ENCODE measurements at places on chromosomes 7 and 10.

DNA sequence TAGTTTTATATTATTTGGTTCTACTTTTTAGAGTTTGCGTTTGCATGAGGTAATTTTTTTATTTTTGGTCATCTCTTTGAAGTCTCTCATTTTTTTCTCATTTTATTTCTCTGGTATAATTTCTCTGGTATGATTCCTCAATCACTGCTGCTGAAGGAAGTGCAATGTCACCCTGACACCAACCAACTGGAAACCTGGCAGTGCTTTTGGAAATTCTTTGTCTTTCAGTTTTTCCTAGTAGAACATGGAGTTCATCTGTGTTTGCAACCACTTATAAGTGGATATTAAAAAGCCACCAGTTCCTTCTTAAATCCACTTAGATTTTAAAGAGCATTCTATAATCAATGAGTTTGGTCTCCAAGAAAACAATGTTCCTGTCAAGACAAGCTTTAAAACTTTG, 291.8 kb downstream of the PRKG1 start:
- DNase-seq, result no peak

- DNase-seq, result no peak
Measured at GRCh38 chr10:3409928-3410327, 237.3 kb upstream of the PITRM1 start.

- DNase-seq, result peak; percentile 75
Measured at GRCh38 chr7:36155811-36156361, 2.8 kb downstream of the EEPD1 start.

GRCh38 chr10:126073606-126074005, 177.2 kb downstream of the FANK1 start:
- DNase-seq, result no peak

GRCh38 chr7:5470816-5471215, 47.2 kb upstream of the TNRC18 start:
- no peak for DNase-seq

DNA sequence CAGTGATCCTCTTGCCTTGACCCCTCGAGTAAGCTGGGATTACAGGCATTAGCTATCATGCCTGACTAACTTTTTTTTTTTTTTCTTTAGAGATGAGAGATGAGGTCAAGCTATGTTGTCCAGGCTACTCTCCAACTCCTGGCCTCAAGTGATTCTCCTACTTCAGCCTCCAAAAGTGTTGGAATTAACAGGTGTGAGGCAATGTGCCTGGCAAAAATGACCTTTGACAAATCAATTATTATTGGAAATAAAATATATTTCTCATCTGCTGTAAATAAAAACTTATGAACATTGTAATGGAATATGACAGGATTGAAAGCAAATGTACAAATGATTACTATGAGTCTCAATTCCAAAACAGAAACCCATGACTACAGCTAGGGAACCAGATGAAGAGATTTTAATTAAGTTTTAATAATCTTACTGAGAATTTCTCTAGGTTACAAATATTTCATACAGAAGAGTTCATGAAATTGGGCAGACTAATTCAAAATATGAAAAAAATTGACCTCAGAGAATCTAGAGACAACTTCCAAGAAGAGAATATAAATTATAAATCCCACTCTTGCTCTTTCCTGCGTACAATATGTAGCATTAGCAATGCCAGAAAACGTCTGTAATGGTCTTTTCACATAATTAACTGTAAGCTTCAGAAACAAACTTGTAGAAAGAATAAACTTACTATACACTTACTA, 414.7 kb downstream of the DGKB start:
- no peak for DNase-seq

DNA sequence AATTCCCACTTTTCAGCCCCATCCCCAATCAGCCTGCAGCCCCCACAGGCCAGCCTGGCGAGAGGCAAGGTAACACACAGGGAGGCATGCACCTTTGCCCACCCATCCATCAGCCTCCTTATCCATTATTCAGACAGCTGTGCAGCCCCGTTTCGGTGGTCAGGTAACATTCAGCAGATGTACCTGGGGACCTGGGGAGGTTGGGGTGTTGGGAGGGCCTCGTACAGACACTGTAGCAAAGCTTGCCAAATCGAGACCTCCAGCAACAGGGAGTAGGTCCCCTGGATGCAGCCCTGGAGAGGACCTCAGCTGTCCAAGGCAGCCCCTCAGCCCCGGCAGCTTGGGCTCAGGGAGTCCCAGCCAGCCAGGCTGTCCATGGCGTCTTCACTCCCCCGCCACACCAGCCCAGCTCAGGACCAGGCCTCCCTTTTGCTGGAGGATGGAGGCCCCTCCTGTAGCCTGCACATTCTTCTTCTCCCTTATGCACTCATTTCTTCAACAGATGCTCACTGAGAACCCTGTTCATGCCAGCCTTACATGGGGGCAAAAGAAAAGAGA, 8.5 kb upstream of the DRGX start:
- DNase-seq, result no peak

DNA sequence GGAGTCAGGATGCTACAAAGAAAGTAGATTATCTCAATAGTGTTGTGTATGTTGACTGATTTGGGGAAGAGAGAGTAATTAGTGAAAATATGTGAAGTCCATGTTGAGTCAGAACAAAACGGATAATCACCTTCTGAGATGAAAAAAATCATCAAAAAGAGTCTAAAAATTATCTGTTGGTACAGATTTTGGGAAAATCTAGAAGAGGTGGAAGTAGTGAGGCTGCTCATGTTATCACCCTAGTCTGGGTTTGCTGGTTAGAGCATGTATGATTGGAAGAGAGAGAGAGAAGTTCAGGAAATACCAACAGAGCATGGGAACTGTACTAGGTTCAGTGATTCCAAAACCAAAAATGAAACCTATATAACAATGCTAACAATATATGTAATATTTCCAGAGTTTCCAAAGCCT, 12.3 kb downstream of the RPA3 start:
- no peak for DNase-seq

DNA sequence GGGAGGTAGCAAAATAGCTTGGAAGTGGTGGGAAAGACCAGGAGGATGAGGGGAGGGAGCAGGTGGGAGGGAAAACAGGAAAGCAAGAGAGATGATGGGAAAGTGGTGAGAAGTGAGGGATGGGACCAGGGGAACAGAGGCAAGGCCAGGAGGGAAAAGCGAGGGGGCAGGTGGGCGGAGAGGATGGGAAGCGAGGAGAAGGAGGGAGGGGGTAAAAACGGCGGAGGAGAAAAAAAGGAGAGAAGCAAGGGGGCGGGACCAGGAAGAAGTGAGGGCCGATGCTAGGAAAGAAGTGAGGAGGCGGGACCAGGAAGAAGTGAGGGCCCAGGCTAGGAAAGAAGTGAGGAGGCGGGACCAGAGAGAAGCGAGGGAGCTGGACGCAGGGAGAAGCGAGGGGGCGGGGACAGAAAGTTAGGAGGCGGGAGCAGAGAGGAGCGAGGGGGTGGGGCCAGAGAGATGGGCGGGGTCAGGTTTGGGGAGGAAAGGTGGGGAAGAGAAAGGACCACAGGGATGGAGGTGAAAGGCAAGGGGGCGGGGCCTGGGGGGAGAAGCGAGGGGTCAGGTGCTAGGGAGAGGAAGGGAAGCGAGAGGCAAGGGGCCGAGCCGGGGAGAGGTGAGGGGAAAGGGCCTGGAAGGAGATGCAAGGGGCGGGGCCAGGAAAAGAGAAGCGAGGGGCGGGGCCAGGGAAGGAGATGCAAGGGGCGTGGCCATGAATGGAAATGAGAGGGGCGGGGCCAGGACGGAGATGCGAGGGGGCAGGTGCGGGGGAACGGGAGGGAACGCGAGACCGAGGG, 984 bp downstream of the SMURF1 start:
- peak; percentile 97 for DNase-seq

- no peak for DNase-seq
Measured at GRCh38 chr7:32155712-32156111, 85.5 kb upstream of the PDE1C start.

DNA sequence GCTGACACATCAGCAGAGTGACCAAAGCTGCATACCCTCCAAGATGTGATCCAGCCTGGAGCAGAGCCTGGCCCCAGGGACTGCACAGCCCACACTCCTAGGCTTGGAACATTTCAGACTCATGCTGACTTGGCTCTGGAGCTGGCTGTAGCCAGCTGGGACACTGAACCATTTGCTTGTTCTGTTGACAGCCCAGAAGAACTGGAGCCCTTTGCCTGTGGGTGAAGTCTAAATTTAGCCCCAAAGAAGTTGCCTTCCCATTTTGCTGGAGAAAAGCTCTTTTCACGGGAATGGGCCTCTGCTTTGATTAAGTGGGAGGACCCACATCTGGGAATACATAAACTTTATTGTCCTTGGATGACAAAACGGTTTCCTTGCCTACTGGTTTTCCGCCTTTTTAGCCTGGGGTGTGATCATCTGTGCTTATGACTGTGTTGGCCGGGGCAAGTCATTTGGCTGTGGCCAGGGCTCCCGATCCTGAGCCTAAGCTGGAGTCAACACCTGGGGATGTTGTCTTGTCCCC, 186.2 kb upstream of the BMPER start:
- DNase-seq, result peak; percentile 83

- no peak for DNase-seq
Measured at GRCh38 chr7:48305661-48306060, 134.4 kb downstream of the ABCA13 start.

- no peak for DNase-seq
Measured at GRCh38 chr10:113354711-113355110, 198.1 kb upstream of the HABP2 start.

DNA sequence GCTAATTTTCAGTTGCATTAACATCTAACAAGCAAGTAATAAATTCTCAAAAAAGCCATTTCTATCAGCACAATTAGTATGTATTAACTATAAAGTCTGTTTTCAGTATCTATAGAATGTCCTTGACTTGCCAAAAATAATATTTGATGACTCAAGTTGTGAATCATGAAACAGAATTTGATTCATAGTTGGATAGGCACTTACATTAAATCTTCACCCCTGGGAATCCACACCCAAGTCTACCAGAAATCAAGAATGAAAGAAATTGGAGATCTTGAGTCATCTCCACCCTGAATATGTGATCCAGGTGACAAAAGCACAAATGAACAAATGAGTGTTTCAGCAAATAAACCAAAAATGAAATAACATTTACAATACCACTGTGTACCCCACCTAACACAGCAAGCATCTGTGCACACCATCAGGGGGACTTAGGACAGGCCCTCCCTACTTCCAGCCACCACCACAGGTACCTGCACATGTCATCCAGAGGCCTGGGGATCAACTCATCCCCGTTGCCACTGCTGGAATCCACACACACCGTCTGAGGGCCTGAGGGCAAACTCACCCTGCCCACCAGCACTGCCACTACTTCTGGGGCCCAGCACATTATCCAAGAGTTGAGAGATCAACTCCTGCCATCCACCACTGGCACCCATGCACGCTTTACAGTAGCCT, 160.1 kb downstream of the MTERF1 start:
- no peak for DNase-seq

DNA sequence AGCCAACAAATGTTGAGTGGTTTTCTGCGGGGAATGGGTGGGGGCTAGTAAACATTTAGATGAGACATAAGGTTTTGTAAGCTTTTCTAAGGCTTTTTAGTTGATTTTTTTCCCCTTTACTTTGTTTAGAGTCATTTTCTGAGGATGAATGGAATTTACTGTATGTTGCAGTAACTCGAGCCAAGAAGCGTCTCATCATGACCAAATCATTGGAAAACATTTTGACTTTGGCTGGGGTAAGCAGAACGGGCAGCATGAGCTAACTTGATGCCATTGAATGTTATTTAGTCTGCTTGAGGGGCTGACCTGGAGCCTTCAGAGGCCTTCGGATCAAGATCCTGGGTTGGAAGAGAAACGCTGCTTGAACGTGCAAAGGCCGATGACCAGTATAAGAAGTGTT, 37.3 kb downstream of the FBH1 start:
- no peak for DNase-seq

DNA sequence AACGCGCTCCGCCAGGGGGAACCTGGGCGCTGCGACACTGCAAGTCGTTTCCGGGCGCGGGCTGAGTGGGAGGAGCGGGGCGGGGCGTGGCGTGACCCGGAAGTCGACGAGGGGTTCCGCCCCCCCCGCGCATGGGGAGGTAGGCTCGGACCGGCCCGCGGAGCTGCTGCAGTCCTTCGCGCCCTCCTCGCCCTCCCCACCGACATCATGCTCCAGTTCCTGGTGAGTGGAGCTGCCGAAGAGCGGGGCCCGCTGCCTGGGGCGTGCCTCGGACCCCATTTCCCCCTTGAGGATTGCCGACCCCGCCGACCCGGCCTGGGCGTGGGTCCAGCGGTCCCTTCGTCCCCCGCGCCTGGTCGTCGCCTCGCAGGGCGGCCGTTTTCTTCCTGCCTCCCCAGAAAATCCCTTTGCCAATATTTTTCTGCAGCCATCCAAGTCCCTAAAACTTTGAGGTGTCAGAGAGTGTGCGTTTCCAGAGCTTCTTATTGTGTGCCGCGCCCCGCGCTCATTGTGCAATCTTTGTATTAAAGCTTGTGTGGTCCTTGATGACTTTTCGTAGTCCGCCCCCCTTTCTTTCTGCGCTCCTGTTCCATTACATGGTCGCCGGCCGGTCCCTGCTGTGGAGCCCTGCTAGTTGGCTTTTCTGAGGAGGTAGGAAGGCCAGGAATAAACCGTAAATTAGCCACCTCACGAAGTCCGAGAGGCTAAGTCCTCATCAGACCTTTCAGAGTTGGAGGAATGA, at the start of gene STMP1:
Gene STMP1 (plus strand): TSS at position 142 of the 742 bp plus-strand sequence.
- DNase-seq, result peak; percentile 95

- DNase-seq, result no peak
Measured at GRCh38 chr7:125033506-125033905, 103.9 kb upstream of the POT1 start.

GRCh38 chr10:26215935-26216584, 514 bp upstream of the GAD2 start:
- DNase-seq, result no peak

DNA sequence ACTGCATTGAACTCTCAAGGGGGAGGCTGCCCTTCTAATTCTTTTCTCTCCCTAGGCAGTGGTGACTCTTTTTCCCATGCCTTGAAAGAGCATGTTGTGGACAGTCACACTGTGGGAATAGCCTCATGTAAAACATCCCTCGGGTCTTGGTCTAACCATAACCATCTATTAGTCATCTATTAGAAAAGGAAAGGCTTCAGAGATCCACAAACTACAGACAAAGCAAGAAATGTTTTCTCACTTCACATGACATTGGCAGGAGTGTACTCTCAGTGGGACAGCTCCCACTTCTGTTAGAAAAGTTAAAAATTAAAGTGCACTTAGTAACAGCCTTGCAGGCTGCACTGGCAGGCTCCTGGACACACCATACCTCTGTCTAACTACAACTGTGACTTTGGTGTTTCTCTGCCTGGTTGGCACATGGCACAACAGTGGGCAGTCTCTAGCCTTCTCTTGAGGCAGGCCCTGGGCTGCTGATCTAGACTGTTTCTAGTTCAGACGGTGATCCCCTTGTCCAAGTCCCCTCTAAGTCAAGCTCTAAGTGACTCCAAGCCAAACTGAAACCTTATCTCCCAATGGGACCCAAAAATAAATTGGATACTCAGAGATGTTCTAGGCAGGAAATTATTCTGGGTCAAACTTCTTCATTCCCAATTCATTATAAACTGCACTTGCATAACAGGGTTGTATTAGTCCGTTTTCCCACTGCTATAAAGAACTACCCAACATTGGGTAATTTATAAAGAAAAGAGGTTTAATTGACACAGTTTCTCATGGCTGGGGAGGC, 57.9 kb upstream of the ITGB1 start:
- no peak for DNase-seq

Measured in tibial artery (tissue), 4 donors.